ENCODE measurements at places on chromosomes 16 and 17.
A peak's percentile ranks its signal among the peaks of the same experiment; 100 is the strongest.

DNA sequence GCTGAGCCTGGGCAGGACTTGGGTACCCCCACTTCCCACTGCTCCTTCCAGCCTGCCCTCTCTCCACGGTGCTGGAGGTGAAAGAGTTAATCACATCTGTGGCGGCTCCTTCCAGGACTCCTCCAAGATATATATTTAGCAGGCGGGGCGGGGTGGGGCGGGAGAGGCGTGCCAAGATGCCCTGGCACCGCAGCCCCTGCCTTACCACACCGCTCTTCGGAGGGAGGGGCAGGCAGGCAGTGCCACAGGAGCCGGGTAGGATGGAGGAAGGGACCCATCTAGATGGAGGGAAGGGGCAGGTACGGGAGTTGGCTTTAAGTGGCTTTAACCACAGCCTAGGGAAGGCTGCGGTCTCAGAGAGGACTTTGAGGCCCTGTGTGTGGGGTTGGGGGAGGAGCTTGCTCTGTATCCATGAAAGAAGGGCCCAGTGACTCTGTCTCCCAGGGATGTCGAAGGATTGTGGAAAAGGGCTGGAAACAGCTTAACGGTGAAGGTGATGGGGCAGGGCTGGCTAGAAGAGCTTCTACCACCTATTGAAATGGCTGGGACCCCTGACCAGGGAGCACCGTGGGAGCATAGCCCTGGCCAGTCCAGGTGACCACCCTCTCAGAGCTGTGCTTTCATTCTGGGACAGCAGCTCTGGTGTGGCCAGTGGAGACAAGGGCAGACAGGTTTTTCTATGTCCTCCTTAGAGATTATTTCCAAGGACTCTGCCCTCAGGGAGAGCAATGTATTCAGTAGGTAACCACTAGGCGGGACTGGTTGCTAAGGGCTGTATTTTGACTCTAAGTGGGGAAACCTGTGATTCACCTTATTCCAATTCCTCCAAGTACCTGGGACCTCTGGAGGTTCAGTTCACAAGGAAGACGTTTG, 13.0 kb downstream of the GPR142 start:
- no peak for DNase-seq

GRCh38 chr16:11405331-11406176, 60.3 kb downstream of the RMI2 start:
- no peak for DNase-seq

GRCh38 chr16:58906981-58907715, 173.0 kb upstream of the GOT2 start:
- DNase-seq, result no peak

GRCh38 chr17:32259586-32259985, 6.0 kb upstream of the RHBDL3 start:
- peak; percentile 18 for DNase-seq

DNA sequence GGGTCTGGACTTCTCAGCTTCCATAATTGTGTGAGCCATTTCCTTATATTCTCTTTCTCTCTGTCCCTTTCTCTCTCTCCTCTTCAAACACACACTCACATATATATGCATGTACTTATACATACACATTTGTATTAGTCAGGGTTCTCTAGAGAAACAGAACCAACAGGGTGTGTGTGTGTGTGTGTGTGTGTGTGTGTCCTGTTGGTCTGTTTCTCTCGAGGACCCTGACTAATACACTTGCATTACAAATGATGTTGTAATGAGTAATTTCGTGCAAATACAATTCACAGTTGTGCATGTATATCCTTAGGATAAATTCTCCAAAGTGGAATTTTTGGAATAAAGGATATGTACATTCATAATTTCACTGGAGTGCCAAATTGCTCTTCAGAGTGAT, 115.3 kb downstream of the NPIPB5 start:
- no peak for DNase-seq

GRCh38 chr17:66364990-66365490, 62.6 kb downstream of the PRKCA start:
- DNase-seq, result no peak

Measured in fibroblast of the conjunctiva (primary cell).